A549 treated with ZK216348 at 1 μM for 4 hours (cell line): ENCODE measurements at places on chromosomes 6 and 20. TPM values are rescaled to one million over a fixed set of nuclear protein-coding genes. Genes with fewer than 3 reads are reported as not detected.

GNAS-AS1 gene
- not detected in 5 replicates for total RNA-seq

RAB23 gene
- 4.4 to 9.9 TPM (median 8.0 TPM) in 5 replicates for total RNA-seq

IL17A gene
- total RNA-seq: not detected in 5 replicates

BCKDHB gene
- total RNA-seq: 4.1 to 8.3 TPM (median 6.0 TPM) in 5 replicates

HACE1 gene
- total RNA-seq: 2.0 to 3.2 TPM (median 2.9 TPM) in 5 replicates

PDRG1 gene
- total RNA-seq: 29.0 to 39.8 TPM (median 32.4 TPM) in 5 replicates

CTCFL gene
- not detected in 5 replicates for total RNA-seq

PLAGL2 gene
- 11.8 to 14.9 TPM (median 13.2 TPM) in 5 replicates for total RNA-seq
